Thoracic aorta (tissue), 2 donors: ENCODE measurements at places on chromosomes 1 and 21. TPM values are rescaled to one million over a fixed set of nuclear protein-coding genes. Genes with fewer than 3 reads are reported as not detected.

- no peak overlapping the region for H3K4me3 ChIP-seq
- no peaks in the 10 kb centered on the region for H3K36me3 ChIP-seq
- H3K27me3 ChIP-seq, result no peaks in the 10 kb centered on the region
- no peaks in the 10 kb centered on the region for H3K4me1 ChIP-seq
- H3K27ac ChIP-seq, result no peak overlapping the region
- no peak for DNase-seq
Measured at GRCh38 chr1:227388214-227389168, 70.2 kb upstream of the CDC42BPA start.

- no peaks in the 10 kb centered on the region for H3K27me3 ChIP-seq
- no peak for DNase-seq
- no peak overlapping the region for H3K4me3 ChIP-seq
- no peaks in the 10 kb centered on the region for H3K4me1 ChIP-seq
- H3K27ac ChIP-seq, result no peak overlapping the region
Measured at GRCh38 chr1:55951291-55951690, 628.1 kb downstream of the PLPP3 start.

DNA sequence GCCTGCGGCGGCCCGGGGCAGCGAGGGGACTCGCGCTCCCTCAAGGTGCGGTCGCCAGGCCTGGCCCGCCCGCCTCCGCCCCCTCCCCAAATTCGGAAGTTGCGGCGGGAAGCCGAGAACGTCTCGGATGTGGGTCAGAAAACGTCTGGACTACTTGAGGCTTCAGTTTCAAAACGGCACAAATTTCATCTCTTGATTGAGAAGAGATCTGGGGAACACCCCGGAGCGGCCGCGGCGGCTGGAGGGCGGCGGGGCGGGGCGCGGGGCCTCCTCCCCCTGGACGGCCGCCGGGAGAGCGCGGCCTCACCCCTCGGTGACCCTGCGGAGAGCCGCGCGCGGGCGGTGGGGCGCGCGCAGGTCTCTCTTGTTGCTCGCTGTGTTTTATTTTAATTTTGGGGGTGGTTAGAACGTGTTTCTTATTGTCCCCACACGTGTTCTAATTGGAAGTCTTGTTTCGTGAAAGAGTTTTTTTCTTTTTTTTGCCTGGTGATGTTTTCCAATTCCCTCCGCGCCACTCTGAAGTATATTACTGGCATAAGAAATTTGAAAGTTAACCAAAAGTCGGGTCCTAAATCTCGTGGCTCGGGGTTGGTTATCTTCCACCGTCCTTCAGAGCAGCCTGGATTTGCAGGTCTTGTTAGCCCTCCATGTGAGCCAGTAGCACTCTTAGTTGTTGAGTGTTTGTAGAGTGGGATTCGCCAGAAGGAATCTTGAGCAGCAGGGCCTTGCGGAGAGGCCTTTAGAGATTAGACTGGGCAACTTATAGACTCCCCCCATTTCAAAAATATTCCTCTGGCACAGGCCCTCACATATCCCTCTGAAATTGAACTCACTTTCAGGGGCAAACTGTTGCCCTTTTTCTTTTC, 749 bp downstream of the PCBP3 start:
- no peaks in the 10 kb centered on the region for H3K27me3 ChIP-seq
- no peak for DNase-seq
- peak overlapping the region; percentile 67 for H3K4me3 ChIP-seq
- no peaks in the 10 kb centered on the region for H3K36me3 ChIP-seq

DNA sequence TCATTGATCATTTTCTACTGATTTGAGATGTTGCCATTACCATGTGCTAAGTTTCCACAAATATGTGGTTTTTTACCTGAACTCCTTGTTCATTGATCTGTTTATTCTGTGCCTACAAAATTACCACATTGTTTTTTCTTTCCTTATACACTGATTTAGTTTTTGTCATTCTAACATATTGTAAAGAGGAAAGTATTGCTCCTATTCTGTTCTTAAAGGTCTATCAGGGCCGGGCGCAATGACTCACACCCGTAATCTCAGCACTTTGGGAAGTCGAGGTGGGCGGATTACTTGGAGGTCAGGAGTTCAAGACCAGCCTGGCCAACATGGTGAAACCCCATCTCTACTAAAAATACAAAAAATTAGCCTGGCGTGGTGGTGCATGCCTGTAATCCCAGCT, 75.1 kb downstream of the CAMTA1 start:
- peak overlapping the region; percentile 54 for H3K4me3 ChIP-seq
- H3K36me3 ChIP-seq, result no peaks in the 10 kb centered on the region
- no peak for DNase-seq
- H3K4me1 ChIP-seq, result peaks cover 57% of the 10 kb centered on the region
- peak overlapping the region; percentile 68 for H3K27ac ChIP-seq
- H3K27me3 ChIP-seq, result no peaks in the 10 kb centered on the region

- H3K27ac ChIP-seq, result no peak overlapping the region
- no peak for DNase-seq
- H3K27me3 ChIP-seq, result no peaks in the 10 kb centered on the region
- H3K4me1 ChIP-seq, result no peaks in the 10 kb centered on the region
Measured at GRCh38 chr1:231192620-231193163, 30.8 kb downstream of the TRIM67 start.

- DNase-seq, result no peak
- no peaks in the 10 kb centered on the region for H3K27me3 ChIP-seq
- H3K4me1 ChIP-seq, result peaks cover 4% of the 10 kb centered on the region
- H3K4me3 ChIP-seq, result peak overlapping the region; percentile 47
Measured at GRCh38 chr21:38766987-38767722, 38.6 kb upstream of the ETS2 start.

GRCh38 chr1:66302815-66303214, 231.1 kb upstream of the SGIP1 start:
- peaks cover 12% of the 10 kb centered on the region for H3K4me1 ChIP-seq
- no peaks in the 10 kb centered on the region for H3K27me3 ChIP-seq
- no peaks in the 10 kb centered on the region for H3K36me3 ChIP-seq
- H3K27ac ChIP-seq, result no peak overlapping the region
- DNase-seq, result no peak
- no peak overlapping the region for H3K4me3 ChIP-seq

- no peaks in the 10 kb centered on the region for H3K4me1 ChIP-seq
- no peak for DNase-seq
- H3K27ac ChIP-seq, result no peak overlapping the region
- H3K27me3 ChIP-seq, result no peaks in the 10 kb centered on the region
Measured at GRCh38 chr1:197745911-197746310, 29.4 kb downstream of the DENND1B start.

GRCh38 chr1:211965108-211965805, 70.1 kb downstream of the INTS7 start:
- no peak for DNase-seq
- H3K4me3 ChIP-seq, result no peak overlapping the region
- no peaks in the 10 kb centered on the region for H3K36me3 ChIP-seq
- H3K27ac ChIP-seq, result no peak overlapping the region
- no peaks in the 10 kb centered on the region for H3K27me3 ChIP-seq
- H3K4me1 ChIP-seq, result no peaks in the 10 kb centered on the region

DNA sequence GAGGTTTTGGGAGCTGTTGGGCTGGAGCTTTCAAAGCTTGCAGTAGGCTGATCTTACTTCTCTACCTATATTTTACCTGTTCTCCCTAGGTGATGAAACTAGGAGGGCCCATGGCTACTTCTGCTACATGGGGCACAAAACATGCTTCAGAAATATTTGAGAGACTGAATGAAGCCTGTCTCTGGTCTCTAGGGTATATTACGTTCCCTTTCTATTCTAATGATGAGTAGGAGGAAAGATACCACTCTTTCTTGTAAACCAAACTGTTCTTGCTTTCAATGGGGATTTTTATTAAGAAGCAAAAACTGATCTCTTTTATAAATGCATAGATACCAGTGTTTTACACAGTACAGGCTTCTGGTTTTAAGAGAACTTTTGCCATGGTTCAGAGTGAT, 103.1 kb downstream of the GALNT2 start:
- no peak for DNase-seq
- H3K36me3 ChIP-seq, result no peaks in the 10 kb centered on the region
- H3K27me3 ChIP-seq, result no peaks in the 10 kb centered on the region
- H3K27ac ChIP-seq, result peak overlapping the region; percentile 83
- H3K4me1 ChIP-seq, result peaks cover 30% of the 10 kb centered on the region
- H3K4me3 ChIP-seq, result peak overlapping the region; percentile 54

DNA sequence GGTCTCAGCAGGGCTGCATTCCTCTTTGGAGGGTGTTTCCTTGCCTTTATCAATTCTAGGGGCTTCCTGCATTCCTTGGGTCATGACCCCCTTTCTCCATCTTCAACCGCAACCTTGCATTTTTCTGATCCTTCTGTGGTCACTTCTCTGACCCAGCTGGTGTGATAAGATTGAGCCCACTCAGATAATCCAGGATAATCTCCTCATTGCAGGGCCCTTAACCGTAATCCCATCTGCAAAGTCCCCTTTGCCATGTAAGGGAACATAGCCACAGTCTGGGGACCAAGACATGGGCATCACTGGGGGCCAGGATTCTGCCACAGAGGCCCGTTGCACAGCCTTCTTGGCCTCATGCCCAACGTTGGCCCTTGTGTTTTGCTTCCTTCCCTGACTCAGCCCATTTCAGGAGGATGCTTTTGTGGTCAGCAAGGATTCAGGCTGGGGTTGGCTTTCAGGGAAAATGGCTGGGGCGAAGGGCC, 35.0 kb upstream of the IL19 start:
- peaks cover 38% of the 10 kb centered on the region for H3K36me3 ChIP-seq
- no peak for DNase-seq
- no peak overlapping the region for H3K27ac ChIP-seq
- H3K4me3 ChIP-seq, result no peak overlapping the region

DNA sequence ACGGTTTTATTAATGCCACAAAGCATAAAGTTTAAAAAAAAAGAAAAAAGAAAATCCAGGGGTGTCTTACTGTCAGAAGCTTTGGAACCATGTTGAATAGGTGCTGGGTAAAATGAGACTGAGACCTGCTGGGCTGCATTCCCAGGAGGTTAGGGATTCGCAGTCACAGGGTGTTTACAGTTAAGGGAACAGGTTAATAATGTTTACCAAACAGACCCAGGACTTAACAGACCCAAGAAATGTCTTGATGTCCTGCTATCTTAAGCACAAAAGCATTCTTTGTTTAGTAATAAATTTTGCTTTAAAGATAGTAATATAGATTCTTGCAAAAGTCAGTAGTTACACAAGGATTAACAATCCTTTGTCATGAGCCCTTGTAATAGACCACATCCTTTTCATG, 54.7 kb downstream of the OLFML3 start:
- no peak overlapping the region for H3K4me3 ChIP-seq
- no peaks in the 10 kb centered on the region for H3K4me1 ChIP-seq
- no peaks in the 10 kb centered on the region for H3K36me3 ChIP-seq
- H3K27me3 ChIP-seq, result no peaks in the 10 kb centered on the region

- H3K27me3 ChIP-seq, result no peaks in the 10 kb centered on the region
- H3K4me1 ChIP-seq, result peaks cover 7% of the 10 kb centered on the region
- DNase-seq, result no peak
- H3K4me3 ChIP-seq, result no peak overlapping the region
- H3K36me3 ChIP-seq, result no peaks in the 10 kb centered on the region
Measured at GRCh38 chr21:42037516-42037915, 27.4 kb upstream of the ZBTB21 start.

- H3K4me3 ChIP-seq, result no peak overlapping the region
- H3K36me3 ChIP-seq, result no peaks in the 10 kb centered on the region
- H3K4me1 ChIP-seq, result no peaks in the 10 kb centered on the region
Measured at GRCh38 chr1:157628773-157629172, 30.9 kb upstream of the FCRL4 start.

GRCh38 chr1:27678747-27679146, 6.8 kb upstream of the IFI6 start:
- no peaks in the 10 kb centered on the region for H3K4me1 ChIP-seq
- no peaks in the 10 kb centered on the region for H3K36me3 ChIP-seq
- no peak overlapping the region for H3K4me3 ChIP-seq
- DNase-seq, result no peak

DNA sequence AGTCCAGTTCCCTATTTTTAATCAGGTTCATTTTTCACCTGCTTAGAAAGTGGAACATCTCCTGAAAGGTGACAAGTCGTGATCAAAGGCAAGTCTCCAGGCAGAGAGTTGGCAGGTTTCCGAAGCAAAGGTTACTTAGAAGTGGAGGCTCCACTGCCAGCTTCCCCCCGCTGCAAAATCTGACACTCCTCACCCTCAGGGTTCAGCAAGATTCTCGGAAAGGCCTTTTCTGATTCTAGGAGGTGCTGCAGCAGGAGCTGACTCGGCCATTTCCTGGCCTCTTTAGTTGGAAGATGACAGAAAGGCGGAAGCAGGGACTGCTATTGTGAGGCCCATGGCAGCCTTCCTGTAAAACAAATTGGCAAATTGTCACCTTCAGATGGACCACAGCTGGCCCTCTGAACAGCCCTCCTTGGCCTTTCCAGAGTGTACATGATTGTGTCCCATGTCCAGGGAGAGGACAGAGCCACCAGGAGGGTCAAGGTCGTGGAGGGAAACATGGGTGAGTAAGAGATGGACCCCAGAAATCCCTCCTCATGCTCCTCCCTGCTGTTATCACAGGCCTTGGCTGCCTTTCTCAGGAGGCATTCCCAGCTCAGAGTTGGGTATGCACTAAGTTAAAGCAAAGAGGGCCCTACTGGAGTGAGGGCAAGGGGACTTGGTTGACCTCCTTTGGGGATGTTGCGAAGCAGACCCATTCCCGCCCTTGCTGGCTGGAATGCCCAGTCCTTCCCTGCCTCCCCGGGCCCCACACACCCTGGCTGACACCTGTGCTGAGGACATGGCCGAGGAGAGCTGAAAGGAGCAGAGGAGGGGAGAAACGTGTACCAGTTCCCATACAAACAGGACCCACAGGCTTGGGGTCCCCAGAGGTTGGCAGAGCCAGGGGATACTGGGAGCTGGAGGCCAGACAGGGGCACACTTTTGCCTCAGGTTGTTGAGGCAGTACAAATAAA, 115.5 kb upstream of the IRF2BP2 start:
- H3K27ac ChIP-seq, result peak overlapping the region; percentile 96
- H3K27me3 ChIP-seq, result no peaks in the 10 kb centered on the region
- H3K4me3 ChIP-seq, result peak overlapping the region; percentile 60
- peaks cover 51% of the 10 kb centered on the region for H3K4me1 ChIP-seq
- no peaks in the 10 kb centered on the region for H3K36me3 ChIP-seq

- peak overlapping the region; percentile 31 for H3K27ac ChIP-seq
- H3K4me1 ChIP-seq, result peaks cover 15% of the 10 kb centered on the region
- H3K36me3 ChIP-seq, result no peaks in the 10 kb centered on the region
- H3K4me3 ChIP-seq, result no peak overlapping the region
- no peaks in the 10 kb centered on the region for H3K27me3 ChIP-seq
- no peak for DNase-seq
Measured at GRCh38 chr1:202210385-202210784, 16.8 kb downstream of the LGR6 start.

DNA sequence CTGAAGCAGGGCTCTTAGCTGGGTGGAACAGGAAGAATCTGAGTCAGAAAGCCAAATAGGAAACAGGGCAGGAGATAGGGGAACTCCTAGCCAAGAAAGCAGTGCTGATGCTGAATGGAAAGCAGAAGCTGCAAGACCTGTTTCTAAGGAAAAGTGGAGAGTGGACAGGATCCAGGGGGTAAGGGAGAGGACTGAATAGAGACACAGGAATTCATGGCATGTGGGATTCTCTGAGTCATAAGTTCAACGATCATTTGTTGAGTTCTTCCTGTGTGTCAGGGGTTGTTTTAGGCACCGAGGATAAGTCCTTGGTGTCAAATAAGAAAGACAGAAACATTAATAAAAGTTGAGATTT, 153.8 kb upstream of the FGGY start:
- H3K27me3 ChIP-seq, result no peaks in the 10 kb centered on the region
- no peak for DNase-seq
- no peak overlapping the region for H3K4me3 ChIP-seq
- peak overlapping the region; percentile 32 for H3K27ac ChIP-seq
- peaks cover 48% of the 10 kb centered on the region for H3K4me1 ChIP-seq

CCDC28B gene
- total RNA-seq, result not detected

ZMYND12 gene
- not detected for total RNA-seq

VWA5B1 gene
- not detected for total RNA-seq

TMEM61 gene
- total RNA-seq, result not detected

PRAMEF13 gene
- not detected for total RNA-seq

EEIG2 gene
- 15.0 TPM for total RNA-seq

GTF2B gene
- total RNA-seq, result 27.4 TPM

RHD gene
- total RNA-seq, result not detected

IL22RA1 gene
- 0.14 TPM for total RNA-seq
